ENCODE measurements at places on chromosomes 6 and 20.

DNA sequence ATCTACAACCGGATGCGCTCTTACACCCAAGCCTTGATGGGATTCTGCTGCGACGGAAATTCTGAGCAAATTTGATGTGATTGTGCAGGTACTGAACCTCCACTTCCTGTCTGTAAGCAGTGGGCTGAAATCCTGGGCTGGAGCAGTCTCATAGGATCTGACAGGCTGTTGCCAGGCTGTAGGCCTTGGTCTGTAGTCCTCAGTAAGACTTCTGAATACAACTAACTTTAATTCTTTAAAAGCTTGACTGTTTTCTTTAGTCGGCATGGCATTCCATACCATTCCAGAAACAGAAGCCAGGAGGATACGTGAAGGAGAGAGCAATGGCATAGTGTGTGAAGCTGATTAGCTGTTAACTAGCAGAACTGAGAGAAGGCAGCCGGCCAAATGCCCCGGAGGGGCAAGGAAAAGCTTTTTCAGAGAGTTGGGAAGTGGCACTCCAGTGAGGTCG, 68.3 kb downstream of the ADTRP start:
- no peak for DNase-seq

DNA sequence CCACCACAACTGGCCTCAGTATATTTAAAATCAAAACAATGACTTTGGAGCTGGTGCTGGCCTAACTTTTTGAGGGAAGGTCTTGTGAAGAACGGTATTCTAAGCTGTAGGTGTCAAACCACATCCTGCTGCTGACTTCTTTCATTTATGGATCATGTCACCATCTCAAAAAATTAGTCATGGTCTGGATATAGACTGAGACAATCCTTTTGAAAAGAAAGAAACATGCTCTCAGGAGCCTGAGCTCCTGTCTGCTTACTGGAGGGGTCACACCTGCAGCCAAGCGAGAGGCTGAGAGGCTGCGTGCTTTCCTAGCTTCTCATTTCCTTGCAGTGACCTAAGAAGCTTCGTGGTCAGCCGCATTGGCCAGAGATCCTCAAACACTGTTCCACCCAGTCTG, 55.2 kb downstream of the TIAM2 start:
- DNase-seq, result no peak

DNA sequence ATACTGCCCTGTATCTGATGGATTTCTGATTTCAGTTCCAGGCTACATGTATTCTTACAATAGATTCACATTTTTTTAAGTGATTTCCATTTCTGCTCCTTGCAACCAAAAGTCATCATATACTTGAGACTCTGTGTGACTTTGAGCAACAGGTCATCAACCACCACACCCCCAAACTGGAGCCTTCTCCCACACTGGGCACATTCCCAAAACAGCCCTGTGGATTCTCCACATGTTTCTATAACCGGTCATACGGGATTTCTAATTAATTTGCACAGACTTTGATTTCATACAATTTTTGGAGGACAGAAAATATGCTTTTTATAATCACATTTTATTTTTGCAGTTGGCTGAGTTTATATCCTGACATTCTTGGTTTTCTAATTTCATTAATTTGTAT, 317.2 kb upstream of the ID4 start:
- DNase-seq, result no peak

DNA sequence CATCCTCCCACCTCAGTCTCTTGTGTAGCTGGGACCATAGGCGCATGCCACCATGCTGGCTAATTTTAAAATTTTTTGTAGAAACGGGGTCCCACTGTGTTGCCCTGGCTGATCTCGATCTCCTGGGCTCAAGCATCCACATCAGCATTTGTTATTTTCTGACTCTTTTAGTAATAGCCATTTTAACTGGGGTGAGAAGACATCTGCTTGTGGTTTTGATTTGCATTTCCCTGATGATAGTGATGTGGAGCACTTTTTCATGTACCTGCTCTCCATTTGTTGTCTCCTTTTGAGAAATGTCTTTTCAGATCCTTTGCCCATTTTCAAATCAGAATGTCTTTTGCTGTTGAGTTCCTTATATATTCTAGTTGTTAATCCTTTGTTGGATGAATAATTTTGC, 22.2 kb upstream of the TULP4 start:
- DNase-seq, result no peak

DNA sequence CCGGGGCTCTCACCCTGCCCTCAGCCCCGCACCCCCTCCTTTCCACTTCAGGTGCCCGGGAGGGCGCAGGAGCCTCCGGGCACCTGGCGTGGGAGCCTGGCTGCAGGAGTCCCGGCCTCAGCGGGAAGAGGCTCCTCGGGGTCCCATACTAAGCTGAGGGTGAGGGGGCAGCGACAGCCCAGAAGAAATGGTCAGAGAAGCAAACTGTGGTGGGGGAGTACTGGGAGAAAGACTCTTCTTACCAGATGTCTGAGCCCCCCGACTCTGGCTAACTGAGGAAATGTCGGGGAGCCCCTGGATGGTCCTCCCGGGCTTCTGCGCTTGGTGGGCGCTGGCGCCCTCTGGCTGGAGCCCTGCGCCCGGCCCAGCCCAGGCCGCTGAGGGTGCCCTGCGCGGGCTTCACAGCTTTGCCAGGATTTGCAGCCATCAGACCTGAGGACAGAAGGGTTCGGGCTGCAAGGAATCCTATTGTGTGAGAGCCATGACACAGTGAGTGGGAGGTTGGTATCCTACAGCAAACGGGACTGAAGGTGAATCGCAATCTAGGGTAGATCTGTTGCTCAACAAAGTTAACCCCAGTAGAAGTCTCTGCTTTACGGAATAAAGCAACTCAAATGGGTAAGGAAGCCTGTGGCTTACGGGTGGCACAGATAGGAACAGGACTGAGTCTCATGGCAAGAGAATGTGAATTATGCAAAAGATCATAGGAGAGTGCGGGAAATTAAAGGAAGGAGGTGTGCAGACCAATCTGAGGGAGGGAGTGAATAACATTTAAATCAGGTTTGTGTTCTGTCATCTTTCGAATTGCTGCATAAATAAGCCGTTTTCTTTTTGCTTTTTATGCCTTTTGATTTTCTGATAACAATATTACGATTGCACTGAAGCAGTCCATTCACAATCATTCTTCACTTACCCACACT, 639 bp upstream of the RCAN2 start:
- DNase-seq, result no peak

DNA sequence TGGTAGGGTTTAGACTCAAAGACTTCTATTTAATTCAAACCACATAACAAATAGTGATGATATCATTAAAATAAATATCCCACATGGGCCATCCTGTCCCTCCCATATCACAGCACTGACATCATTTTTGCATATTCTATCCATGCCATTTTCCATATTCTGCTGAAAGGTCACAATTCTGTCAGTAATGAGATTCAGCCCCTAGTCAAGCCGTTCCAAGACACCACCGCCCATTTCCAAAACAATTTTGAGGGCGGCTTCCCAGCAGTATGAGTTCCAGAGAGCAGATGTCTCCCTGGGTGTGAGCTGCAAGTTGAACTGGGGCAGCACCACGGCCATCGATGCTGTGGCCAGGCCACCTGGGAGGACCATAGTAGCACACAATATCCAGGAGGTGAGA, 65.1 kb upstream of the PLEKHG1 start:
- no peak for DNase-seq

Data from GM04503 (cell line).